ENCODE measurements at places on chromosomes 3 and 15. TPM values are rescaled to one million over a fixed set of nuclear protein-coding genes. Genes with fewer than 3 reads are reported as not detected.

Gene DNAJA4
- total RNA-seq = 22.6 TPM

Gene RHOV
- total RNA-seq = 12.1 TPM

DNA sequence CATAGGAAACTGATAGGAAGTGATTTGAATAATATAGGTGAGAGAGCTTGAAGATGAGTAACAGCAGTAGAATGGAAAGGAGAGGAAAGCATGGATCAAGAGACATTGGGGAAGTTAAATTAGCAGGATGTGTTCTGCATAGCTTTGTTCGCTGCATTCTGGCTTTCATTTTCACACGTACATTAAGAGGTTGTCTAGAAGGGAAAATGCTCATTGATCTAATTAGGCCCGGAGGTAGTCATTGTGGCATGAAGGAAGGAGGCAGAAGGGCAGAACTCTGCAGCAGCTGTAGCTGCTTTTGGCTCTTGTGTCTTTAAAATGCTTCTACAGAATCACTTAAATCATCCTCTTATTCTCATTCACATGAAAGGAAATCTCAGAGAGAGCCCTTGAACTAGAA is 40.3 kb downstream of the KCNAB1 start:
- DNase-seq = no peak

- DNase-seq = no peak
Observed at GRCh38 chr15:77026501-77027110, 31.7 kb downstream of the PSTPIP1 start.

GRCh38 chr3:170867143-170867937 is 2.7 kb downstream of the RPL22L1 start:
- DNase-seq = no peak

DNA sequence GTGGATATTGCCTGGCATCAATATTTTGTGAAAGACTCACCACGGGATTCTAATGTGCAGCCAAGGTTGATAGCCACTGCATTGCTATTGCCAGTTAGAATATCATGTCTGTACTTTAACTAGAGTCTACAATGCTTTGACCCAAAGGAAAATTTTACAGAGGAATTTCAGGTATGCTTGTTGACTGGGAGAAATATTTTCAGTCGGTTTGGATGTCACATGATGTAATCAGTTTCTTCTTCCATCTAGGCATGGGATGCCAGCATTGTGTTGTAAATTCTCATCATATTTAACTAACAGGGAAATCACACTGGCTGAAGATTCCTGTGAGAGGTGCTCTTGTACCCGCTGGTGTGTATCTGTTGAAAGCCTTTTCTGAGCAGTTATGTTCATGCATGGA is 508.9 kb upstream of the ADAMTS9 start:
- no peak for DNase-seq

GRCh38 chr15:48963524-48964113 is at the start of gene SHC4:
Gene SHC4, minus strand, starts transcription at chr15:48963919. Its CDS starts 904 bp downstream, at chr15:48963015.
- DNase-seq = no peak

DNA sequence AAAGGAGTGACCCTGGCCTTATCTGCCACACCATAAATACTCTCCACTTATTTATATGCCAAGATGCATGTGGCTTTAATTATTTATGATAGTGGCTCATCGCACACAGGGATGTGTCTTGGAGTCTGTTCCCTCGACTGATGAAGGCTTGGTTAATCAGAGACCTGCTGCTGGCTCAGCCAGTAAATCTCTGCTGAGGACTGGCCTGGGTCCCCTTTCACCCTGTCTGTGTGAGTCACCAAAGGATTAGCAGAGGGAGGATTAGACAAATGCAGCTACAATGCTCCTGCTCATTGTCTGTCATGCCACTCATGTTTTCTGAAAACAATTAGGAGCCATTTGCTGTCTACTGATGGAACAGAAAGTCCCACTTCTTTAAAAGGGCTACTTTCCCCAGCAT is 226.8 kb downstream of the NTRK3 start:
- no peak for DNase-seq

GRCh38 chr3:40899286-40899712 is 300.0 kb upstream of the CTNNB1 start:
- no peak for DNase-seq
